Left ventricle myocardium superior (tissue), 1 donor: ENCODE measurements at places on chromosomes 1 and 21.

GRCh38 chr1:159870704-159871103, 8.2 kb upstream of the VSIG8 start:
- no peak for DNase-seq

DNA sequence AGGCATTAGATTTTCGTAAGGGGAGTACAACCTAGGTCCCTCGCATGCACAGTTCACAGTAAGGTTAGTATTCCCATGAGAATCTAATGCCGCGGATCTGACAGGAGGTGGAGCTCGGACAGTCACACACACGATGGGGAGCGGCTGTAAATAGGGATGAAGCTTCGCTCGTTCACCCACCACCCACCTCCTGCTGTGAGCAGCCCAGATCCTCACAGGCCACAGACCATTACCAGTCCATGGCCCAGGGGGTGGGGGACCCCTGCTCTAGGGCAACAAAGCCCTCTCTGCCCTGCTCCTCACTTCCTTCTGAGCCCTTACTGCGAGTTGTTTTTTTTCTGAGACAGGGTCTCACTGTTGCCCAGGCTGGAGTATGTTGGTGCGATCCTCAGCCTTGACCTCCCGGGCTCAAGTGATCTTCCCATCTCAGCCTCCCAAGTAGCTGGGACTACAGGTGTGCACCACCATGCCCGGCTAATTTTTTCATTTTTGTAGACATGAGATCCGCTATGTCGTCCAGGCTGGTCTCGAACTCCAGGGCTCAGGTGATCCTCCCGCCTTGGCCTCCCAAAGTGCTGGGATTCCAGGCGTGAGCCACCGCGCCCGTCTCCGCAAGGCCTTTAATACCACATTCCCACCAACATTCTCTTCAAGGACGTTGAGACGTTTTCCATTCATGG, 21.3 kb downstream of the TRPM2 start:
- DNase-seq, result no peak

- DNase-seq, result no peak
These were observed 93.1 kb downstream of the MACF1 start for GRCh38 chr1:39297551-39297950.

DNA sequence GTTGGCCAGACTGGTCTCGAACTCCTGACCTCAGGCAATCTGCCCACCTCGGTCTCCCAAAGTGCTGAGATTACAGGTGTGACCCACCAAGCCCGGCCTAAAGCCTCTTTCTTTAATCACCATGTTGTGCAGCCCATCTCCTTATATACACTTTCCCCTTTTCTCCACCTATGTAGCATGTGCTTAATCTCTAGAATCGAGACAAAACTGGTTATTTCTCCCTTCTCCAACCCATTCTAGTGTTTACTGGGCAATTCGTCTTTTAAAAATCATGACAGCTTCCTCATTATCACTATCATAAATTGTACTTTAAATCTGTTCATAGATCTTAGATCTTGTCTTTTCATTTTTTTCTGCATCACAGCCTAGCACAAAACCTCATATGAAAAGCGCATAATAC, 285.7 kb downstream of the PDE4B start:
- DNase-seq, result no peak

DNA sequence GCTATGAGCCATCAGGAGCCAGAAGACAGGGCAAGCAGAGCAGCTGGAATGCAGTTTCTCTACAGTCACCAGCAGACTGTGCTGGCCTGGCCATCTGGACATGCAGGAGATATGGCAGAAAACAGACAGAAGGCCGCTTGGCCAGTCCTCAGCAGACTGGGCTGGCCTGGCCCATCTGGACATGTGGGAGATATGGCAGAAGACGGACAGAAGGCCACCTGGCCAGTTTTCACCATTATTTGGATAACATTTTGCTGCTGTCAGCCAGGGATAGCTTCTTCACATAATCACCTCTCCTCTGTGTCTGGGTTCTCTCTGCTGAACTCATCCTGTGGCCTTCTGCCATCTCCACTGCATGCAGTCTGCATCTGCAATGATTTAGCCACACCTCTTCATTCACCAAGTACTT, 25.0 kb upstream of the CACYBP start:
- DNase-seq, result peak; percentile 71

GRCh38 chr1:12595757-12596006, 22.3 kb downstream of the DHRS3 start:
- no peak for DNase-seq

- no peak for DNase-seq
These were observed 13.4 kb downstream of the OR2T1 start for GRCh38 chr1:248416226-248416625.

GRCh38 chr1:183267646-183268431, 81.8 kb downstream of the LAMC2 start:
- DNase-seq, result no peak

DNA sequence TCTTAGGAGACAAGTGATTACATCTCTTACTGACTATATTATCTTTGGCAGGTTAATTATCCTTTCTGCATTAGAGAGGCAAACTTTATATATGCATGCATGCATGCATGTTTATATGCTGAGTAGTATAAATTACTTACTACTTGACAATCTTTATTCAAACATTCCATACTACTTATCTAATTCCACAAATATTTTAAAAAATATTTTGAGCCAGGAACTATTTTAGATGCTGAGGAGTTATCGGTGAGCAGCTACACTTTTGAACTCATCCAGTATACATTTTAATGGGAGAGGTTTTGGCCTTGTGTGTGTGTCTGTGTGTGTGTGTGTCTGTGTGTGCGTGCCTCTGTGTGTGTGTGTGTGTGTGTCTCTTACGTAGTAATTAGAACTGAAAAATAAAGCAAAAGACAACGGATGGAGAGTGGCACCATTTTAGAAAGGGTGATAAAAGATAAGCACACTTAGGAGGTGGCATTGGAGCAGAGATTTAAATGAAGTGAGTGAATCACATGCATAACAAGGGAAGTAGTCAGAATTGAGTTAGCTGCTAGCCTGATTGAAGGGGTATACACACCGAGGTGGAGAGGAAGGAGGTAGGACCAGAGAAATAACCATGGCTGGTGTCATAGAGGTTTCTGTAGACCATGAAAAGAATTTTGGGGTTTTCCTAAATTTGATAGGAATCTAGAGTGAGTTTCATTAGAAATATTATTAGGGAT, 1488.4 kb downstream of the MRPL39 start:
- no peak for DNase-seq

DNA sequence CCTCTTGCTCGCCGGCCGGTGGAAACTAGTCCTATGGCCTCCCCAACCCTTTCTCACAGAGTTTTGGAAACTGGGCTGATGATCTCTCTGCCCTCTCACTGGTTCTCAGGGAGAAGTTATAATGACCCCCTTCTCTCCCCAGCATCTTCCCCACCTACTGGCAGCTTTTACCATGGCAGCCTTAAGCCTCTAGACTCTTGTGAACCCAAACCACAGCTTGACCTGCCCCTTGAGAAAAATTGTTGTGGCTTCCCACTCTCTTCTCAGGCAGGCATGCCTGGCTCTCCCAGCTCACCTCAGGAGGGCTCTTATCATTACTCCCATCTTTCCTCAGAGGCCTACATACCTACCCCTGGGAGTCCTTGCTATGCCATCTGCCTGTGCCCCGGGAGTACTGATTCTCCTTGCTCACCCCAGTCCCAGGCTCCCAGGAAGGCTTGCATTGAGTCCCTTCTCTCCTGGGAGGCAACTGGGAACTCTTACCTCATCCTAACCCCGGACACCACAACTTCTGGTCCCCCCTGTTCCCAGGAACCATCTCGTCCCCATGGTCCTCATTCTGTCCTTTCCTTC, 1.6 kb downstream of the NSUN4 start:
- DNase-seq, result no peak

GRCh38 chr1:219555031-219555692, 57.7 kb downstream of the ZC3H11B start:
- no peak for DNase-seq

- no peak for DNase-seq
These were observed 41.6 kb downstream of the PCNX2 start for GRCh38 chr1:233253832-233254331.

GRCh38 chr1:45820788-45821187, 17.4 kb downstream of the MAST2 start:
- DNase-seq, result no peak

DNA sequence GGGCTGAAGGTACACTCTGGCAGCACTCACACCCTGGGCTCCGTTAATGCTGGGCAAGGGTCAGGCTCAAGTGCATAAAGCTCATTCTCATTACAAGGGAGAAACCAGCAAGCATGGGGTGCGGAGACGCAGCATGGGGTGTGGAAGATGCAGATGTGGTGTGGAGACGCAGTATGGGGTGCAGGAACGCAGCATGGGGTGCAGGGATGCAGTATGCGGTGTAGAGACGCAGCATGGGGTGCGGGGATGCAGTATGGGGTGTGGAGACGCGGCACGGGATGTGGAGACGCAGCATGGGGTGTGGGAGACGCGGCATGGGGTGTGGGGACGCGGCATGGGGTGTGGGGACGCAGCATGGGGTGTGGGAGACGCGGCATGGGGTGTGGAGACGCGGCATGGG, 390.7 kb downstream of the NPHP4 start:
- DNase-seq, result no peak

DNA sequence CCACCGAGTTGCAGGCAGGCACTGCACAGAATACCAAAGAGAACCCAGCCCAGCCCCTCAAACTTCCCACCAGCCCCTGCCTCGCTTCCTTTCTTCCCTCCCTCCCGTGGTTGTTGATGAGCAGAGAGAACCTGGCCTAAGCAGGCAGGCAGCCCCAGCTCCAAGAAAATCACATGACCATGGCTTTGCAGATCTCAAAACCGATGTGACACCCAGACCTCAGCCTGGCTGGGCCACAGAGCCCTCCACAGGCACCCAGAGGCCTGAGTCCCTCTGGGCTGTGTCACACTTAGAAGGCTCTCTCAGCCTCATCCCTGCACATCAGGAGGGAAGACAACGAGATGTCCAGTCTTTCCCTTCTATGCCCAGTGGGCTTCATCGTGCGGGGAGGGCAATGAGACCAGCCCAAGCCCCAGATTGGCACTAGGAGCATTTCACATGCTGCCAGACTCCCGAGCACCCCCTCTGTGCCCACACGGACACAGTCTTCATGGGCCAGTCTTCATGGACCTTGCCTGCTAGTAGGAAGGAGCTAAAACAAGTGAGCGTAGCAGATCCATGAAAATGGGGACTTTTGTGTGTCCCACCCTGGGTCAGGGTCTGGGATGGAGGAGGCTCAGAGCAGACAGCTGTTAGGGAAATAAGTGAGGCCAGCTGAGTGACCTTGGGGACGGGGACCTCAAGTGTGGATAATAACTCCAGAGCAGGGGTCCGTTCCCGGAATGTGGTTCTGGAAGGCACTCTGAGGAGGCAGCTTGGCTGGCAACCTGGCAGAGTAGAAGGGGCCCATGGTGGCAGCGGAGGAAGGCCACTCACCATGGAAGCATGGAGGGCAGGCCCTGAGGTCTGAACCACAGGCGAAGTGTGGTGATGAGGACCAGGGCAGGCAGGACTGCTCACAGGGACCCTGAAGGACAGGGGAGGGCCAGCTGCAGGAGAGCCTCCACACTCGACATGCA, 204.4 kb upstream of the VAMP3 start:
- DNase-seq, result no peak

DNA sequence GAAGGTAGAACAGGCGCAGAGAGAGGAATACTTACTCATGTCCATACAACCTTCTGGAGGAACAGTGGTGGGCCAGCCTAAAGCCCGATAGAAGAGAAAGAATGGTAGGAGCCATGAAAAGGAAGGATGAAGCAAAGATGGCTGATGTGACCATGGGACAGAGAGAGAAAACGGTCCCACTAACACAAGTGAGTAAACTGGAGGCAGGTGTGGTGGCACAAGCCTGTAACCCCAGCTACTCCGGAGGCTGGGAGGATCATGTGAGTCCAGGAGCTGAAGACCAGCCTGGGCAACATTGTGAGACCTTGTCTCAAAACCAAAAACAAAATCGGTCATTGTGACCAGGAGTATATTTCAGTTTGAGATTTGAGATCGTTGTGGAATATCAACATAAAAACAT, 49.4 kb downstream of the C1orf198 start:
- no peak for DNase-seq

GRCh38 chr1:64396817-64397216, 73.1 kb upstream of the CACHD1 start:
- no peak for DNase-seq

DNA sequence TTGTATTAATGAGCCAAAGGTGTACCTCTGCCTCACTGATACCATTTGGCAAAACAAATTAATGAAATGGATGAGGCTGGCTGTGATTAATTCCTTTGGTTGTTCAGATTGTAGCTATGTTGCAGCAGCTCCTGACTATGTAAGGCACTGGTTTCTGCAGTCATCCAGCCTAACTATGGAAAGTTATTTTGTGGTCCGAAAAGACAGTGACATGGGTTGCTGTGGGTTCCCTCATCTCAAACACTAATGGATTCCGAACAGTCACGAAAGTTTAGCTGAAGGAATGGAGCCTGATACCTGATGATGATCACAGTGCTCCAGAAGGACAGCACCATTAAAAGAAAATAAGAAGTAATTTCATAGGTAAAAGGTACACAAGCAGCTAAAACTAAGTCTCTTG, 42.6 kb downstream of the WASF2 start:
- DNase-seq, result no peak

- no peak for DNase-seq
These were observed 8.0 kb upstream of the RGS13 start for GRCh38 chr1:192627901-192628300.

GRCh38 chr1:231550448-231550781, 21.9 kb downstream of the TSNAX start:
- no peak for DNase-seq

DNA sequence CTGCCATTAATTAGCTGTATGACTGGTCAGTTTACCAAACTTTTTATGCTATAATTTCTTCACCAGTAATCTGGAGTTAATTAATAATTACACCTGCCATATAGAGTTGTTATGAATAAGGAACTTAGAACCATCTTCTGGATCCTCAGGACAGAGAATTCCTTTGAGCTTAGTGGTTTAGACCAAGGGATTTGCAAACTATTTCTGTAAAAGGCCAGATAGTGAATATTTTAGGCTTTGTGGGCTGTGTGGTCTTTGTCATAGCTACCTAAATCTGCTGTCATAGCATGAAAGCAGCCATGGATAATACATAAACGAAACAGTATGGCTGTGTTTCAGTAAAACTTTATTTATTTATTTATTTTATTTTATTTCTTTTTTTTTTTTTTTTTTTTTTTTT, 9.0 kb downstream of the TIMM17A start:
- no peak for DNase-seq

GRCh38 chr1:50774759-50775351, 185.2 kb downstream of the FAF1 start:
- DNase-seq, result no peak
